NCI-H2081 treated with DMSO at 0.1 percent for 48 hours (cell line): ENCODE measurements at places on chromosomes 6 and 20.

DNA sequence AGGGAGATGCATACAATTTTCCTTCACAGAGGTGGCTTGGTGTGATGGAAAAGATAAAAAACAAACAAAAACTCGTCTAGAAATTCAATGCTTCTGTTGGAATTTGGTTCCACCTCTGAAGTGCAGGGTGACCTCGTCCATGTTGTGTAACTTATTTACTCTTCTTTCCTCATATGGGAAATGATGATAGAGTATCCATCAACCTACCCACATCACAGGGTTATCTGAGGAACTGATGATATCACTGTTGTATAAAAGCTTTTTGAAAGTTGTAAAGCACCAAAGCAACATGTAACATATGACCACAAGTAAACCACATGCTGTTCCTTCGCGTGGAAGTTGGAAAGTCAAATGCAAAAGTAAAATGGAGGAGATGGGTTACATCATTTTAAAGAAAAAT lies 212.0 kb upstream of the SGK1 start:
- DNase-seq, result no peak

DNA sequence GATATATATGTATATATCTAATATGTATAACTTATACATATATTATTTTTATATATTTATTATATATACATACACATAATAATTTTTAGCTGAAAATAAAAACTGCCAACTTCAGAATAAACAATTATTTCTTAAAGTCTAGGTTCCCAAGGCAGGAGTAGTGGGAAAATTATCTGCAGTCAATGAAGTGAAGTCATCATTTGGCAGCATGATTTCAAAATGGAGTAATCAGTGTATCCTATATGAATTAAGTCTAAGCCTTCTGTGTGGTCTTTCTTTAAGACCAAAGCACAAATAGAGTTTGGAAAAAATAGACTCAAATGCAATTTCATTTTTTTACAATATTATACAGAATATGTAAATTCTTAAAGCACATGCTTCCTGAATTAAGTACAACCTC lies 251.0 kb downstream of the SAMD5 start:
- DNase-seq, result no peak

DNA sequence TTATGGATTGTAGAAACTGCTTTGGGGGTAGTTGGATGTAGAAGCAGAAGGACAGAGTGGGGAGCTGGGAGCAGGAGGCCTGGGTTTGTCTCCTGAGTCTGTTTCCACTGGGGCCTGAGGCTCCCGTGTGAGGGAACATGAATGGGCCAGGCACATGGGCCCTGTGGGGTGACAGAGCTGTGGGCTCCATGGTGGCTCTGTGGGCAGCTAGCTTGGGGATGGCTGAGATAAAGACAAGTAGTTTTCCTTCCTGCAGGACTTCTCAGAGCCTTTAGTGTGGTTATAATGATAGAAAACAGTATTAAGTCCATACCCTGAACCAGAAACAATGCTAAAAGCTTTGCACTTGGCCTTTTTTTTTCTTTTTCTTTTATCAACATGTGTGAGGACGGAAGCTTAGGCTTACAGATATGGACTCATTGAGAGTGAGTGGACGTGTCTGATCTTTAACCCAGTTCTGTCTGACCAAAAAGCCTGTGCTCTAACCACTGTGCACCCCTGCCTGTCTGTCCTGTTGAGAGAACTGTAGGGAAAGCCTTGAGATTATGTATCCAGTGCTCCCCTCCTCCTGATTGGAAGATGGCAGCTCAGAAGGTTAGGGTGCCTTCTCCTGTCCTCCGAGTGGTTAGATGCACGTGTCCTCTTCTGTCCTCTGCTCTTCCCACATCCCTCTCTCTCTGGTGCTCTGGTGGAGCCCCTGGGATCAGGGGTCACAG lies 98.3 kb downstream of the CDH26 start:
- no peak for DNase-seq

GRCh38 chr6:89117211-89118108 lies at the start of gene SRSF12:
SRSF12 (minus strand) TSS chr6:89118071; CDS start chr6:89117887, 184 bp downstream.
- no peak for DNase-seq

- DNase-seq, result no peak
These were observed 642.0 kb upstream of the CHD6 start for GRCh38 chr20:42260184-42260583.

DNA sequence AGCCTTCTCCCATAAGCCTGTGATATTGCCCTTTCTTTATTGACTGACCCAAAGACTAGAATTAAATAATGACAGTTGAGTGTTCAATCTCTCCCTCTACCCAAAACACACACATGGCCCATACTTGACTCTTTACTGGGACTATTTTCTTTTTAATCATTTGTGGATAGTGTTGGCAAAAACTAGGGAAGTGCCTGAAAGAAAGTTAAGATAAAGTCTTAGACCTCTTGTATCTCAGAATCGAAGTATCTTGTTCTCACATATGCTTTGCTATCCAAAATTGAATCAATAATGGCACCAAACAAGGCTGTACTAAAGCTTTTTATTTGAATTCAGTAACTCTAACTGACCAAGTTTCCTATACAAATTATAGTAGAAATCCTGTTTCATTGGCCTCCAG lies 19.0 kb downstream of the TMEM244 start:
- DNase-seq, result no peak

DNA sequence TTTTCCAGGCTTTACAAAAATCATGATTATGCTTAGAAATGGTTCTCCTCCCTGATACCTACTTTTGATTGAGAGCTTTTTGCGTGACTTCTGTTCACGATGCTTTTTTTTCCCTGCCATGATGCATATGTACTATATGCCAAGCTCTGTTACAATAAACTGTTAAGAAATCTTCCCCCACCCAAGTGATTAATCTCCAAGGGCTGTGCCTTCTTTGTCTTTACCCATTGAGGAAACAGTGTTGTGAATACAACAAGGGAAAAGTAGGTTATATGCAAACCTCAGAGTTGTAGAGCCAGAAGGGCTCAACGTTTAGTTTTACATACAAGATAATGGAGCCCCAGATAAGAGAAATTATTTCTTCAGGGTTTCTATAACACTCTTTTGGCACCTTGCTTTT lies 34.1 kb upstream of the MYLK2 start:
- no peak for DNase-seq

- DNase-seq, result no peak
These were observed 77.2 kb downstream of the TMEM242 start for GRCh38 chr6:157246048-157246630.

- DNase-seq, result no peak
These were observed 59.4 kb downstream of the GFOD1 start for GRCh38 chr6:13427801-13428582.

DNA sequence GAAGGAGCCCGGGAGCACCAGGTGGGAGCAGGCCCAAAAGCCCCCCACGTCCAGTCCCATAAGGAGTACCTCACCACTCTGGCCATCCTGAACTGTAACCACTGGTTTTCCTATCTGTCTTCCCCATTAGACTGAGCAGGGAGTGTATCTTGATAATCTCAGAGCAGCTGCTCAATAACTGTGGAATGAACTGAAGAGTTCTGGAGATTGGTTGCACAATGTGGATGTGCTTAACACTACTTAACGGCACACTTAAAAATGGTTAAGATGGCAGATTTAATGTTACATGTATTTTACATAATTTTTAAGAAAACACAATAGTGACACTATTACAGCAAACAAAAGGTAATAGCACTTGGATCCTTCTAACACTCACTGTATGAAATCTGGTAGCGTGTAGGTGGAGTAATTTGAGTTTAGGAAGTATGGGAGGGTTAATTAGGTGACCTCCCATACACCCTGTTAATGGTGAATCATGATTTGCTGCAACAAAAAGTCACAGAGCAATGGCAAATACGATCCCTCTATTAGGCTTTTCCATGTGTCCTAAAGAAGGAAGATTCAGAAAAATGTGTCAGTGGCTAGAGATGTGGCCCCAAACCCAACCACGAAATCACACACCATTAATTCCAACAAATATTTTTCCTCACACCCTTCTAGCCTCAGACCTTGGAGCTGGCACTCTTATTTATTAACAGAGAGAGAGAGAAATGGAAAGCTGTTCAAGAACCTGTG lies 18.4 kb downstream of the TRAM2 start:
- DNase-seq, result no peak

DNA sequence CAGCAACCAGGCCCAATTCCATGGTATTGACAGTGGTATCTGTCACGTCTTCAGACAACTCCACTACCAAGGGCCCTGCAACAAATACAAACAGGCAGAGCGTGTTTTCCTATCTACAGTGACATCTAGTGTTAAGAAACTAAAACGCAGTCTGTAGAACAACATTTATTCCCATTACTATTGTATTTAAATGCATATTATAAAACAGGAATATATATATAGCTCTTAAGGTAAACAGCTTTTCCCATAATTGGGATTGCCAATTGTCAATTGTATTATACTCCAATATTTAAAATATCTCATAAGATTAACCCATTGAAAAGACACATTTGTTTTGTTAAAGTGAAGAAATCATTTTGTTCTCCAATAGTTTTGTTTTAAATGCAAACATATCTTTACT lies 97.2 kb downstream of the KIF16B start:
- DNase-seq, result peak; percentile 3

DNA sequence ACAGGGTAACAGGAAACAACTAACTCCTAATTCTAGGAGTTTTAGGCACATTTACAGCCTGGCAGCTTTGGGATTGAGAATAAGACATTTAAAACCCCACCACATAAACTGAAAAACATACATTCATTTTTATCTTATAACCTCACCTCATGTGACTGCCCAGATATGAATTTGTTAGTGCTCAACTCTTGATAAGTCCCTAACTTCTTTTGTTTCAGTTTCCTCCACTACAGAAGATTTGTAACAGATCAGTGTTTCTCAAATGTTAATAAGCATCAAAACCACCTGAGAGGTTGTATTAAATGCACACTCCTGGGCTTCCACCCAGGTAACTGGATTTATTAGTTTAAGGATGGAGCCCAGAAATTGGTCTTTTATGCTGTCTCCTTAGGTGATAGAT lies 190.1 kb upstream of the ARID1B start:
- DNase-seq, result no peak

DNA sequence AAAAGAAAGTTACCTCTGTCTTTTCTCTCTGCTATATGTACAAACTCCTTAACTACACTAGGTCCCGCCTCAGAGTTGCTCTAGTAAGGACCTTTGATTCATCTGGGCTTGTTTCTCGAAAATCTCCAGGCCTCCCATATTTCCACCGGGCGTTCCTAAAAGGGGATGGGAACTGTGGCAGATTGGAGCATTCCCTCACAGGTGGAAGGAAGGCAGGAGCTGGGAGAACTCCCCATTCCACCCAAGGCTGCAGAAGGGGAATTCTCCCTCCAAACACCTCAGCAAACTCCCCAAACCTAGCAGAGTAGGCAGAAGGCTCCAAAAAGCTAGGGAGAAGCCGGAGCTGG lies 1.6 kb upstream of the TFAP2A start:
- no peak for DNase-seq

GRCh38 chr6:31690231-31691077 lies 9.6 kb upstream of the LY6G5C start:
- no peak for DNase-seq

- no peak for DNase-seq
These were observed 76.0 kb upstream of the SHLD1 start for GRCh38 chr20:5674176-5674660.

DNA sequence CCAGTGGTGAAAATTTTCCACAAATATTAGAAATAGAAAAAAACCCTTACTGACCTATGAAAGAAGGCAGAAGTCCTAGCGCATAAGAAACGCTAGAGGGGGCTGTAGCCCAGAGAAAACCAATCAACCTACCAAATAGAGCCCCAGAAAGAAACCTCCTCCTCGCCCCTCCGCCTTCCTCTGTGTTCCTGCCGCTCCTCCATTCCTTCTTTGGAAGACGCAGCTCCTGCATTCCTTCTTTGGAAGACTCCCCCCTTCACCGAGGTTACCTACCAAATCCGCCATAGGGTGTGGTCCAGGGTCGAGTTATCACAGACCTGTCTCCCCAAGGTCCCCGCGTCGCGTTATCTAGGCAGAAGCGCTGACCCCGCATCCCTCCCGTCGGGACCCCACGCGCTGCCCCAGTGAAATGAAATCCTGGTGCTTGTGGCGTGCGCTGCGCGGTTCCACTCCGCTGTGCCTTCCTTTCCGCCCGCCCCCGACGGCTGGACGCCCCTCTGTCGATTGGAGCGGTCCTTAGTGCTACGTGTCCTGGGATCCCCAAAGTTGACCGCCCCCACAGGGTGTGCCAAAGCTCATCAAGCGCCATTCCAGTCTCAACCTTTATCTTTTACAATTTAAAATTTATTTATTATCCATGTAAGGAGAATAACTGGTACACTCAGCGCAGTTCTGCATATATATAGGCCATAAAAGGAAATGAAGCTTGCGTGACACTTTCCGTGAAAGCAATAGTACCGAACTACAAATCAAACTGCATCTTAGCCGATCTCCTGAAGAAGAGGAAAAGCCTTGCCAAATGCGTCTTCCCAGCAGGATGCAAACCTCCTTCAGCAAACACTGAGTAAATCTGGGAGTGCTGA lies 13.0 kb downstream of the RPP21 start:
- DNase-seq, result peak; percentile 36

DNA sequence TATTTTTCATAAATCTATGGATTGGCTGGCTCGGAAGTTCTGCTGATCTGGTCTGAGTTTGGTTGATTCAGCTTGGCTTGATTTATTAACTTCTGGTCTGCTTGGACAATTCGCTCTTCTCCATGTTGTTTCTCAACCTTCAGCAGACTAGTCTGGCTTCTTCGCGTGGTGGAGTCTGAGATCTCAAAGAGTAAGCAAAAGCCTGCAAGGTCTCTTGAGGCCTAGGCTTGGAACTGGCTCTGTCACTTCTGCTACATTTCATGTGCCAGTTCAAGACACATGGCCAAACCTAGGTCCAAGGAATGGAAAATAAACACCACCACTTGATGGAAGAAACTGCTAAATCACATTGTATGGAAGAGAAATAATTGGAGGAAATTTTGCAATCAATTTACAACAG lies 115.1 kb upstream of the JAG1 start:
- no peak for DNase-seq

GRCh38 chr20:48826069-48826468 lies 1.7 kb downstream of the PREX1 start:
- DNase-seq, result no peak

GRCh38 chr6:115838763-115839401 lies 221.8 kb downstream of the FRK start:
- no peak for DNase-seq

GRCh38 chr6:36389353-36389752 lies 1.9 kb upstream of the ETV7 start:
- DNase-seq, result no peak

DNA sequence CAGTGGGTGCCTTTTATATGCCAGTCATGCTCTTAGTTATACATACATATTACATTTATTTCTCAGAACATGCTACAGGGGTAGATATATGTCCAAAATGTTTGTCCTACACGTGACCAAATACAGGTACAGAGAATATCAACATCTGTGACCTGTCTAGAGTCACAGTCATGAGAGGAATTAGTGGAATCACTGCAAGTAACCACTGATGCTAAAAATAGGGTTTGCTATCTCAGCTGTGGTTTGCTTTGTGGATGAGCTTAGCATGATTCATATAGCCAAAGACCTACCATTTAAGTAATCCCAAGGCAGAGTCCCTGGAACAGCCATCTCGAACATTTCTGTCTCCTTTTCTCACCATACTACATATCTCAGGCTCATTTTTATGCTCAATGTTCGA lies 32.3 kb downstream of the GSTA3 start:
- DNase-seq, result no peak
